ENCODE measurements at places on chromosomes 13 and 19.

DNA sequence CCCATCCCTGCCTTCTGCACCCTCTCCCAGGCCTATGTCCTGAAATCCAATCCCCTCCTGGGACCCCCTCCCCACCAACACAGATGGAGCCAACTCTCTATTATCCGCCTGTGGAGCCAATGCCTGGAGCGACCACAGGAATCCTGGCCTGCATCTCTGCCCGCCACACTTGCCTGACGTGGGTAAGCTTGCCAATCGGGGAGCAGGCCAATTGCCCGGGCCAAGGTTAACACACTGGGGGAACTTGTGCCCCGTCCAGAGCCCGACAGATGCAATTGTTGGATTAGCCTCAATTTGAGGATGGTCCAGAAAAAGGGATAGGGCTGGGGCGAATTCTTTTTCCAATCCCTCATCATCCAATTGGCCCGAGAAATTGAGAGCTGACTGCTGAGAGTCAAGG, 5.9 kb downstream of the WIZ start:
- no peak for DNase-seq

DNA sequence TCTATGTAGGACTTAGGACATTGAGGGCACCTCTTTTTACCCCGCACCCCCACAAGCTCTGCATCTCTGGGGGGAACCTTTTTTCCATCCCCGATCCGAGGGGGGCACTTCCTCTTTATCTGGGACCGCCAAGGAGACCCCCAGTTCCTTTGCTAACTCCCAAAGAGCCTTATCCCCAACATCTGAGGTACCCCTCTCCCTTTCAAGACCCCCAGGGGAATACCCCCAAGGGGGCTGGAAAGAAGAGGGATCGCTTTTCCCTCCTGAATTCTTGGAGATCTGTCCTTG, 1.1 kb downstream of the TNFSF9 start:
- DNase-seq, result no peak

DNA sequence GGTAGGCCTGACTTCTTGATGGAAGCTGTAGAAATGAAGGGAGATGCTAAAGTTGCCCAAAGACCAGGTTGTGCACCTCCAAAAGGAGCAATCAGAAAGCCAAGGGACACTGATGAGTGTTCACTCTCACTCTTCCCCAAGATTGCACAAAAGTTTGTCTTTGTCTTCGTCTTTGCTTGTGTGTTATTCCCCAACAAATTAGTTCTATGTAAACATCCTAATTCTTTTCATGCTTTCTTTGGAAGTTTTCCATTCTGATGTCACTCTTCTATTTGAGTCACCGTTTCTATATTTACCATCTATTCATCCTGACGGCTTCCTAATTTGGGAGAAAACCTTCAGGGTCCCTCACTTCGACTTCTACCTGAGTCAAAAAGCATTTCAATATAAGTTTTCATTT, 3.7 kb upstream of the TMEM272 start:
- no peak for DNase-seq

DNA sequence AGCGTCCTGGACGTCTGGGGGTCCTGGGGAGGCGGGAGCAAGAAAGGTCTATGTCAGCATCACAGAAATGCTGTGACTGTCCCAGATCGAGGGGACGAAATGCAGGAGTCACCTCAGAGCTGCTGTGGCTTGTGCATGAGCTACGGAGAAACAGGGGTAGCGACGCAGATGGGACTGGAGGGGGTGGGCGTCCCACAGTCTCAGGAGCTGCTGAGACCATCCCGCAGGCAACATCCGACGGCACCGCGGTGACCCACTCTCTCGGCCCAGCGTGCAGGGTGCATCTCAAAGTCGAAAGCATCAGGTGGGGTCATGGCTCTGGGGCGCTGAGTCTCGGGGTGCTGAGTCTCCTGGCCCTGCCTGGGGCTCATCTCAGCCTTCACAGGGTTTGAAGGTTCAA, 37.4 kb upstream of the C13orf46 start:
- no peak for DNase-seq

DNA sequence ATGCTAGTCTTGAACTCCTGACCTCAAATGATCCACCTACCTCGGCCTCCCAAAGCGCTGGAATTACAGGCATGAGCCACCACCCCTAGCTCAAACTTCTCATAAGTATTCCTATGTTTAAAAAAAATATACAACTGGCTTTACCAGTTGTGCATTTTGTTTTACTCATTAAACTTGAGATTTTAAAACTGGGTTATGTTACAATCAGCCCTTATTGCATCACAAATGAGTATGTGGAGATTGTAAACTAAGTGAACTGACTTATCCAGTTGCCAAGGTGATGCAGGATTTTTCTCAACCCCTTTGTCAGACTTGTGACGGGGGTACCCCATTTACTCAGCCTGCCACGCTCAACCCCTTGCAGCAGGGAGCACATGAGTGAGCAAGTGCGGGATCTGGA, 14.4 kb upstream of the GTF2F2 start:
- no peak for DNase-seq

DNA sequence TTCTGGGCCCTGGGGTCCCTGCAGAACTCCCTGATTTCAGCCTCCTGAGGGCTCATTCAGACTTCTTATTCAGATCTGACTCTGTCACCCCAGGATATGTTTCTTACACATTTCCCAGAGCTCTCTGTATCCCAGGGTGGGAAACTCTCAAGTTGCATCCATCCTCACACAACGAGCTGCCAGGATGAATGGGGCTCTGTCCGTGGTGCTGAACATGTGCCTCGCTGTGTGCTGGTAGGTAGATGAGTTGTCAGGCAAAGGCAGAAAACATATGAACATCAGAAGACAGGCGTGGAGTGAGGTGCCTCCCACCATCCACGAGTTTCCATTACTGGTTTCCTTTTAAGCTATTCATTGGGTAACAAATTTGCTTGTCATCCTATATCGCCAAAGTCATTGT, 11.4 kb upstream of the IGFL1 start:
- peak; percentile 55 for DNase-seq

- DNase-seq, result no peak
Observed at GRCh38 chr13:20503088-20504083, 22.3 kb downstream of the CRYL1 start.

- no peak for DNase-seq
Observed at GRCh38 chr19:35896643-35897040, 3.7 kb downstream of the NFKBID start.

GRCh38 chr13:22080832-22081231, 410.0 kb downstream of the FGF9 start:
- DNase-seq, result no peak

GRCh38 chr13:110345266-110345665, 38.2 kb downstream of the COL4A2 start:
- DNase-seq, result no peak

DNA sequence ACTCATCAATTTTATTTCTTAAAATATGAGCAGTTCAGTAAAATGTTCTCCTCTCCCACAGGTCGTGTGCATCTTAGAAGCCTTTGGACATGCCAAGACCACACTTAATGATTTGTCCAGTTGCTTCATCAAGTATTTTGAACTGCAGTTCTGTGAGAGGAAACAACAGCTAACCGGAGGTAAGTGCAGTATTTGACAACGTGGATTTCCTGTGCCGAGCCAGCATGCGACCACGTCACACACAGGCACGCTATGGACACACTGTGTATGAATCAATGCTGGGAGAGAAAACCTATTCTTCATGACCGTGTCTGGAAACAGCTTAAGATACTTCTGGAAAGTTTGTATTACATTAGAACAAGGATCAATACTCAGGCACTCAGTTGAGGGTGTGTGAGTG, 268.5 kb downstream of the MYO16 start:
- DNase-seq, result peak; percentile 51

GRCh38 chr13:83204886-83205285, 677.4 kb downstream of the SLITRK1 start:
- DNase-seq, result no peak

DNA sequence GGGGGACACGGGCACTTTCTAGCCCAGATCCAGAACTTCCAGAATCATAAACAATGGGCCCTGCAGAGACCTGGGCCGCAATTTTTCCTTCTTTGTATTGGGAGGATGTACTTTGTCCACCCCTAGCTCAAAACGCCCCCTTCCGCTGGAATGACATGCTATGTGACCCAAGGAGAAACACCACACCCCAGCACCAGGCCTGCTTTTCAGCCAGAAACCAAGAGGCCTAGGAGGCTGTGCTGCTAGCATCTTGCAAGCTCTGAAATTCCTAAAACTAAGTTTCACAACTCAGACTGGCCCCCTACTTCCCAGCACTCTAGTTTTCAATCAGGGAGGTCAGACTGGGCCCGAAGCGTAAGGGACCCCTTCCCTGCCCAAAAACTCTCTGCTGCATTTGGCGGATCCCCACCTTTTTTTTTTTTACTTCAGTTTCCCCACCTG, 538 bp downstream of the LSM4 start:
- peak; percentile 79 for DNase-seq

DNA sequence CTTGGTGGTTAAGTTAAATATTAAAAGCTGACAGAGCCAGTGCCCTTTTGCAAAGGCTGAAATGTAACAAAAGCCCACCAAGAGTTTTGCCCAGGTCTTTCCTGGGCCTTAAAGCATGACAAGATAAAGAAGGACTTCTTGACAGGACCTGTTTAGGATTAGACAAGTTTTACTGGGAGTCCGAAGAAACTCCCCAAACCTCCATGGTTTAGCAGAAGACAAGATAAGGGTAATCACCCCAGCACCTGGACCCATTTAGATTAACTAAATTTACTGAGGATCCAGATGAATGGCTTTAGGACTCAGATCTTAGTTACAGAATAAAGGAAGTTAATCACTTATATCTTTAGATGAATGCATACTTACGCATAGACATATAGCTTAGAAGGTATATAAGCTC, 14.8 kb upstream of the UFM1 start:
- no peak for DNase-seq

- DNase-seq, result peak; percentile 76
Observed at GRCh38 chr13:78589206-78589605, 14.1 kb downstream of the POU4F1 start.

- DNase-seq, result no peak
Observed at GRCh38 chr13:97274829-97275649, 52.9 kb downstream of the MBNL2 start.

DNA sequence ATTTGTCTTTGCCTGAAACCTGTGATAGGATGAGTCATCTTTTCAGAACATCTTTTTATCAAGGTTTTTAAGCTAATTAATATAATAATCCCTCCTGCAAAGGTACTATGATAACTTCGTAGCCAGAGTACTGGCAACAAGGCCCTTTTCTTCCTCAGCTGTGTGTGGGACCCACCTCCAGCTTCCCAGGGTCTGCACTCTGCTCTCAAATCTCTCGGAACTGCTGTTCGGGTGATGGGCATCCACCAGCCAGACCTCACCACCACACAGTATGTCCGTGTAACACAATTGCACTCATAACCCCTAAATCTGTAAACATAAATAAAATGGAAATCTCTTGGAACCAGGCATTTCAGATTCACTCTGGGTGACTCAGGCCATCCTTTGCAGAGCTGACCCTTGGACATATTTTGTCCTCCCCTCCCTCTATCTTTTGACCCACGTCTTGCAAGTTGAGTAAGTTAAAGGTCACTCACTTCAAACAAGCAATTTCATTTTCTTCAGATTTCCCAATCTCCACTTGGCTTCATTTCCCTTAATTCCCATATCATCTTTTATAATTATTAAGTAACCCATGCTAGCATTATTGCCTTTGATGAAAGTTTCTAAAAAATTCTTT, 29.5 kb downstream of the COL4A1 start:
- DNase-seq, result no peak

GRCh38 chr13:27403203-27403678, 21.2 kb upstream of the GTF3A start:
- DNase-seq, result no peak

- DNase-seq, result peak; percentile 96
Observed at GRCh38 chr19:53553865-53554791, 16.2 kb downstream of the ZNF331 start.

- peak; percentile 35 for DNase-seq
Observed at GRCh38 chr19:39413272-39413910, 922 bp downstream of the PLEKHG2 start.

DNA sequence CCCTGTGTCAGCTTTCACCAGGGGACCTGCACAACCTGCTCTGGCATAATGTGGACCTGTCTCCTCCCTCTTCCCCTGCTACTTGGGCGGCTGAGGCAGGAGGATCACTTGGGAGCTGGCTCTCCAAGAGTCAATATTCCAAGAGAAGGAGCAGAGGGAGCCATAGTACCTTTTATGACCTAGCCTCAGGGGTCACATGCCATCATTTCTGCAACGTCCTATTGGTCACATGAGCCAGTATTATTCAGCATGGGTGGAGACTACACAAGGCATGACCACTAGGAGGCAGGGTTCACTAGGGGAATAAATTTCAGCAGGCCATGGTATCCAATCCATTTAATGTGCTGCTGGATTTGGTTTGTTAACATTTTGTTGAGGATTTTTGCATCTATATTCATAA, 12.0 kb upstream of the SHFL start:
- DNase-seq, result peak; percentile 33

GRCh38 chr13:111584101-111584672, 263.7 kb downstream of the TEX29 start:
- DNase-seq, result no peak

DNA sequence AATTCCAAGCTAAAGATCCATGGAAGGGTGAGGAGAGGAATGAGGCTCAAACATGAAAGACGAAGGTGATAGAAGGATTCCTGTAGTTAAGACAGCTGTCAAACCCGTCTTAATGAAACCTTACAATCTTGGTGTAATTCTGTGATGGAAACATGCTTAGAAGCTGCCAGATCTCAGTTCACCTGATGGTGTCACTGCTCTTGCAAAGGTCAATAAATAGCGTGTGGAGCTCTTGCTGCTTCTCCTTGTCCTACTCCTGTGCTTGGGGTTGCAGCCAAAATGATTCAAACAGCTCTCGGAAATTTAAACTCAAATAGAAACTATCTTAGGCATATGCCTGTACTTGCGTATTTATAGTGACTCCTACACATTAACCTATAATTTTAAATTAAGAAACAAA, 1705.0 kb downstream of the OLFM4 start:
- no peak for DNase-seq

DNA sequence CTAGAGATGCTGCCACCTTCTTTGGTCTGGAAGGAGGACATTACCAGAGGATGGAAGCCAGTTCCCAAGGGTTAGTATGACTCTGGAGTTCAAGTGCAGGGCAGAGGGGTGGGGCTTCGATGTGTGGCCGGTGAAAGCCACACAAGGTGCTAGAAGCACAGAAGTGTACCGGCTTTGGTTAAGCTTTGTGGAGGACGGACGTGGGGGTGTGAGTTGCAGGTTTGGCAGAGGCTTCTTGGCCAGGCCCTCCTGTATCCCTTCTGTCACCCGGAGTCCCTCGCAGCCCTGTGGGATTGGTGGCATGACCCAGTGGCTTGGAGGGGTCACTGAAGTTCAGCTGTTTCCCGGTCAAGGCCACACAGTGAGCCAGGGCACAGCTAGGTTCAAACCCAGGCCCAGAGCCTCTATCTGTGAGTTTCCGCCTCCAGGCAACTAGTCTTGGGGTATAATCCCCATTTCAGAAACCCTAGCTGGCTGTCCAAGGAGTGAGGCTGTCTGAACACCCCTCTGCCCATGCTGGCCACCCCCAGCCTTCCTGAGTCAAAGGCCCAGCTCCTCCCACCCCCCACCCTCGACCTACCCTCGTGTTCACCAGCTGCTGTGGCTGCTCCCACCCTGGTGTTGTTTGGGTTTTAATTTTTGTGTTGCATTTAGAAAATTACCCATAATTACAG, 4.6 kb upstream of the SSBP4 start:
- DNase-seq, result no peak

GRCh38 chr19:40078377-40078776, 12.4 kb downstream of the ZNF780A start:
- no peak for DNase-seq

- DNase-seq, result no peak
Observed at GRCh38 chr19:52991484-52991883, 22.2 kb upstream of the ERVV-1 start.

- DNase-seq, result no peak
Observed at GRCh38 chr13:87084192-87084591, 587.0 kb upstream of the SLITRK5 start.

- DNase-seq, result no peak
Observed at GRCh38 chr13:53921473-53921872, 892.9 kb downstream of the OLFM4 start.
